ENCODE measurements at places on chromosomes 13 and 19.

DNA sequence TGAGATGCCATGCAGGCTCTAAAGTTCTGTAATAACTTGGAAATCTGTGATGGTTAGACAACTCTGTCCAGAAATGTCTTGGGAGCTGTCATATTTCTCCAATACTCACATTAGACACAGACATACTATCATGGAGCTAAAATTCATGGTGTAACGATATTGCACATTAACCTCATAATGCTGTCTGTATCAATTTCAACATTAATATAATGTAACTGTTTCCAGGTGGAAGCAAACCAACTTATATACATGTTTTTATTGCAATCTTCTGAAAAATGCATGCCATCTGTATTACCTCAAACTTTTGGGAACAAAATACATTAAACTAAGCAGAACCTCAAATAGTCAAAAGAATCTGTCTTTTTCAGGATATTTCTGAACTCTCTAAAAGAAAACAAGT lies 14.7 kb upstream of the SPART start:
- H3K4me1 ChIP-seq: peaks cover 2% of the 10 kb centered on the region
- DNase-seq: no peak
- no peak overlapping the region for H3K27ac ChIP-seq
- H3K36me3 ChIP-seq: no peaks in the 10 kb centered on the region
- peaks cover 3% of the 10 kb centered on the region for H3K27me3 ChIP-seq
- H3K4me3 ChIP-seq: no peak overlapping the region

DNA sequence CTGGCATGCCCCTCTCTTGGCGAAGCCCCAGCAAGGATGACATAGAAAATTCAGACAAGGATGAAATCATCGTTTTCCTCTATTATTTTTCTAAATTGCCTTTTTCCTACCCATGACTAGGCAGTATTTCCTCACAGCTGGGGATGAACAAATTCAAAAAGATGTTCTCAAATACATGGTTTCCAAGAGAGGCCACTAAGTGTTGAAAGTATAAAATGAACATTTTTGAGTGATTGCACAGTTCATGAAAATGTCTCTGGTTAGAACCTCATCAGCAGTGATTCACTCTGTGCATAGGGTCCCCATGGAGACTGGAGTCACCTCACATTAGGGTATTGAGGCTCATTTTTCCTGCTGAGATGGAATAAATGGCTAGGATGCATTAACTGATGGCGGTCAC lies 373.7 kb downstream of the DNAJC15 start:
- peaks cover 2% of the 10 kb centered on the region for H3K4me1 ChIP-seq
- no peak for DNase-seq
- H3K27me3 ChIP-seq: peaks cover 17% of the 10 kb centered on the region
- no peaks in the 10 kb centered on the region for H3K36me3 ChIP-seq
- H3K27ac ChIP-seq: no peak overlapping the region

- peaks cover 5% of the 10 kb centered on the region for H3K36me3 ChIP-seq
- H3K4me1 ChIP-seq: no peaks in the 10 kb centered on the region
- no peak overlapping the region for H3K27ac ChIP-seq
- H3K4me3 ChIP-seq: no peak overlapping the region
- no peak for DNase-seq
Measured at GRCh38 chr19:39369200-39369599, 21.7 kb downstream of the PAF1 start.

DNA sequence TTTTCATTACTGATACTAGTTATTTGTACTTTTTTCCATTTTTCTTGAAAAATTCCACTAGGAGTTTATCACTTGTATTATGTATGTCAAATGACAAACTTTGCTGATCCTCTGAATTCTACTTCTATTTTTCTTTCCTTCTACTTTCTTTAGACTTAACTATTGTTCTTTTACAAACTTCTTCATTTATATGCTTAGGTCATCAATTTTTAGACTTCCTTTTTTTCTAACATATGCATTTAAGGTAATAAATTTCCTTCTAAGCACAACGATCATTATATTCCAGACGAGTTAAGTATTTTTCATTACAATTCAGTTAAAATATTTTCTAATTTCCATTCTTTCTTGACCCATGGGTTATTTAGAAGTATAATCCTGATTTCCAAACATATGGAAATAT lies 240.8 kb downstream of the NHLRC3 start:
- H3K4me1 ChIP-seq: no peaks in the 10 kb centered on the region
- no peaks in the 10 kb centered on the region for H3K36me3 ChIP-seq
- peaks cover 39% of the 10 kb centered on the region for H3K27me3 ChIP-seq

GRCh38 chr19:2668175-2668763 lies 34.2 kb downstream of the GNG7 start:
- peaks cover 2% of the 10 kb centered on the region for H3K4me1 ChIP-seq
- no peak for DNase-seq
- no peaks in the 10 kb centered on the region for H3K27me3 ChIP-seq

DNA sequence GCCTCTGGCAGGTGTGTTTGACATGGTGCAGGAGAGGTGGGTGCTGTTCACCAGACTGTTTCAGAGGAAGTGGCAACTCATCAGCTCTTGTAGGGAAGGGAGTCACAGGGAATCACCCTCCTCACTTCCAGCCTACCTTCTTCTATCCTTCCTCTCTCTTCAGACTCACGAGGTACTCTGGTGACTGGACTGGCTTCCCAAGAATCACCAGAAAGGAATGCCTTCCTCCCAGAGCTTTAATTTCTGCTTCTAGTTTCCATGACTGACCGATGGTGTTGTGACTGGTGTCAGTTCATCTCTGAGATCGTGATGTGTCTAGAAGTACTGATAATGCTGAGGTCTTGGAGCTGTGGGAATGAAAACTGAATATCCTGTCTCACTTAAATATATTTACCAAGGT lies 247.3 kb downstream of the KCTD12 start:
- DNase-seq: no peak
- H3K36me3 ChIP-seq: no peaks in the 10 kb centered on the region
- no peaks in the 10 kb centered on the region for H3K4me1 ChIP-seq
- no peak overlapping the region for H3K27ac ChIP-seq
- H3K4me3 ChIP-seq: no peak overlapping the region

DNA sequence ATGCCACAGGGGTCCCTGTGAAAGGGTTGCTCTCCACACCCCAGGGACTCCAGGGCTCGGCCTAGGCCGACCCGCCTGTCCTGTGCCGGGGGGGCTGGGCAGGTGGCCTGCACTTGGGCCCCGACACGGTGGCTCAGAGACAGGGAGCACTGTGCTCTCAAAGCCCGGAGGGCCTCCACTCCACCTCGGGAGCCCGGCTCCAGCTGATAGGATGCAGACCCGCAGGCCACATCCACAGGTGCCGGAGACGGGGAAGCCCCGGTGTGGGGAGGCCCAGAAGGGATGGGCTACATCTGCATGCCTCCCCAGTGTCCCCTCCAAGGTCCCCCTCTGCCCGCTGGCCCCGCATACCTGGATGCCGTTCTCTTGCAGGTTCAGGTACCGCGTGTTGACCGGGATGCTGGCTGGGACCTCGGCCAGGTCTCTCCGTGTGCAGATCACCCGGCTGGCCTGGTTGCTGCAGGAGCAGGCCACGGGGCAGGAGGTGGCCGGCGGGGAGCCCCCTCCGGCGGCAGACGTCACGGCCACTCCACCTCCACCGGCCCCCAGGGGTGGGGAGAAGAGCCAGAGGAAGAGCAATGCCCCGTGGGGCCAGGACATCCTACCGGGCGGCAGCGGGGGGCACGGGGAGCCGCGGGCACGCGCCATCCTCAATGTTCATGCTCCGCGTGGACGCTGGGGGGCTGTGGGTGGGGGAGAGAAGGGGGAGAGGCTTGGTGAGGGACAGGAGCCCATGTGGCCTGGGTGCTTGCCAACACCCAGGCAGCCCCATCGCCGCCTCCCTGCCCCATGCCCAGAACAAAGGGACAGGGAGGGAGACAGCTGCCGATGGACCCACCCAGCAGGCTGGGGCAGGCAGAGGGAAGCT lies 19.8 kb downstream of the LRRC4B start:
- peaks cover 42% of the 10 kb centered on the region for H3K27me3 ChIP-seq
- DNase-seq: no peak
- H3K36me3 ChIP-seq: no peaks in the 10 kb centered on the region
- no peak overlapping the region for H3K4me3 ChIP-seq

- H3K27ac ChIP-seq: no peak within 1 kb of the TSS
- H3K4me3 ChIP-seq: peak within 1 kb of the TSS; percentile 68
- H3K36me3 ChIP-seq: no peaks in the 10 kb centered on the region
- DNase-seq: peak; percentile 27
- peaks cover 23% of the 10 kb centered on the region for H3K27me3 ChIP-seq
- H3K4me1 ChIP-seq: peaks cover 11% of the 10 kb centered on the region
Measured at GRCh38 chr19:4539693-4540581, at the start of gene LRG1. LRG1 (minus strand) TSS chr19:4540036; CDS start chr19:4540013, 23 bp downstream.

DNA sequence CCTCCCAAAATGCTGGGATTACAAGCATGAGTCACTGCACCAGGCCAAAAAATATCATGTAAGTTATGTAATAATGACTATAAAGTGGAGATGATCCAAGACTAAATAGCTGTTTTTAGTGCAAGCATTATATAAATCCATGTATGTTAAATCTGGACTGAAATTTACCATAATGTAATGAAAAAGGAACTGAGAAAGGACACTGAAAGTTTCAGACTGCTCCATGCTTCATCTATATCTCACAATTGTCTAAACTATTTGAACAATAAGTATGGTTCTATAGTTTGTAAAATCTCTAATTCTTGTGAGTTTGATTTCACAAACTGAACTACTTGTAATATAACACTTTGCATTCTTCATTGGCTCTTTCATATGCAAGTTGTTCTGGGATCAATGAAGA lies 2299.5 kb downstream of the PCDH9 start:
- DNase-seq: no peak
- H3K27me3 ChIP-seq: no peaks in the 10 kb centered on the region
- no peaks in the 10 kb centered on the region for H3K36me3 ChIP-seq
- no peak overlapping the region for H3K27ac ChIP-seq

DNA sequence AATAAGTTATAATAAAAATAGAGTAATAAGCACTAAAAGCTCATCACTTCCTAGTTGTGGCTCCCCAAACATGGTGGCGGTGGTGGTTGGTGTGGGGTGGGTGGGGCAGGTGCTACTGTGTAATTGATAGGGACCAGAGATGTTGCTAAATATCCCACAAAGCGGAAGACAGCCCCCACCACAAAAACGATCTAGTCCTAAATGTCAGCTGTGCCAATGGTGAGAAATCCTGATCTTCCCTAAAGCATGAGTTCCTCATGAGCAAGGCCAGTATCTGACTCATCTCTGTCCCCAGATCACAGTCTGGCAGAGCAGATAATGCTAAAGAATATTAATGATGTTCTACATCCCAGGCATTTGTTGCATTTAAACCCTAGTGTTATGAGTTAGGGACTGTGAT lies 1.9 kb upstream of the EDDM13 start:
- no peak overlapping the region for H3K4me3 ChIP-seq
- H3K27me3 ChIP-seq: no peaks in the 10 kb centered on the region
- DNase-seq: no peak
- H3K36me3 ChIP-seq: peaks cover 8% of the 10 kb centered on the region
- H3K27ac ChIP-seq: no peak overlapping the region

DNA sequence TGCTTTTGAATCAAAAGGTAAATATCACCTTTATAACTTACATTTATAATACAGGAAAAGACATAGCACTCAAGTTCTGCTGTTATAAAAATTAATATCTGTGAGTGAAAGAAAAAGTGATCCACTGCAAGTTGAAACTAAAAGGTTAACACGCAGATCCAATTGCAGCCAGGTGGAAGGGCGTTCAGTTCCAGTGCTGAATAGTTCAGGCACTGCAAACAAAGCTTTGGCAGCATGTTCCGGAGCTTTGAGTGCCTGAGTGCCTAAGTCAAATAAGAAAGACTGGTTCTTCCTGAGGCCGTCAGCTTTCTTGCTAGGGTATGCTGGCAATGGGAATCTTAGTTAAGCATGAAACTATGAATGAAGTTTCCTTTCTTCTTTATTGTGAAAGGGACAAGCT lies 200.3 kb downstream of the LMO7 start:
- H3K27me3 ChIP-seq: no peaks in the 10 kb centered on the region
- H3K4me1 ChIP-seq: peaks cover 8% of the 10 kb centered on the region
- H3K36me3 ChIP-seq: peaks cover 15% of the 10 kb centered on the region
- no peak overlapping the region for H3K27ac ChIP-seq
- H3K4me3 ChIP-seq: no peak overlapping the region
- DNase-seq: no peak

GRCh38 chr19:5916181-5916708 lies 2.2 kb downstream of the CAPS start:
- no peaks in the 10 kb centered on the region for H3K27me3 ChIP-seq
- no peak overlapping the region for H3K27ac ChIP-seq
- H3K4me1 ChIP-seq: no peaks in the 10 kb centered on the region

DNA sequence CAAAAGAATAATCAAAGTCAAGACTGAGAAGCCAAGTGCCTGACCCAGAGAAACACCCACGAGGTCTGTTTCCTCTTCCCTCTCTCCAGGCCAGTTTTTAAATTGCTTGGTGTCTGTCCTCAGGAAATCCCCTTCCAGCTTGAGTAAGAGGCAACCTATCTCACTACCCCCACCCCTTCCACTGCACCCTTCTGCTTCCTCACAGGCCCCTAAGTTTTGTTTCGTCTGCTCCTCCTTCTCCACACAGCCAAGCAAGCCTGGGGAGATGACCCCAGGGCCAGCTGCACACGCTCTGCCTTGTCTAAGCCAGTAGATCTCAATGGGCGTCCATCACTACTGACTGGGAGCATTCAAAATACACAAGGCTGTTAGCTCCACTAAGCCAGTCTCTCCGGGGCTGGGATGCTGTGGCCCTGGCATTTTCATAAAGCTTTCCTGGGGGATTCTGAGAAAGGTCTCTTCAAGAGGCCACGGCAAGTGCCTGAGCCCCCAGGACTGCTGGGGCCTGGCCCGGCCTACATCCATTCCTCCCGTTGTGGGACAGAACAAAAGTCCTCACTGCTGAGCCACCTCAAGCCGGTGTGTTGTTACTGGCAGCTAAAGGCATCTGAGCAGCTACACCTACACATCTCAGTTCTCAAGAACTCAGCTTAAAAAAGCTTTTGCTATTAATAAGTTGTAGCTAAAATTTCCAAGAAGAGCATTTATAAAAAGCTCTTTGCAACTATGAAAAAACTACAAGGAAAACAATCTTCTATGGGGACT lies 14.9 kb upstream of the IL4I1 start:
- peaks cover 45% of the 10 kb centered on the region for H3K4me1 ChIP-seq
- peaks cover 61% of the 10 kb centered on the region for H3K36me3 ChIP-seq
- DNase-seq: no peak
- peak overlapping the region; percentile 79 for H3K27ac ChIP-seq
- peak overlapping the region; percentile 6 for H3K4me3 ChIP-seq

DNA sequence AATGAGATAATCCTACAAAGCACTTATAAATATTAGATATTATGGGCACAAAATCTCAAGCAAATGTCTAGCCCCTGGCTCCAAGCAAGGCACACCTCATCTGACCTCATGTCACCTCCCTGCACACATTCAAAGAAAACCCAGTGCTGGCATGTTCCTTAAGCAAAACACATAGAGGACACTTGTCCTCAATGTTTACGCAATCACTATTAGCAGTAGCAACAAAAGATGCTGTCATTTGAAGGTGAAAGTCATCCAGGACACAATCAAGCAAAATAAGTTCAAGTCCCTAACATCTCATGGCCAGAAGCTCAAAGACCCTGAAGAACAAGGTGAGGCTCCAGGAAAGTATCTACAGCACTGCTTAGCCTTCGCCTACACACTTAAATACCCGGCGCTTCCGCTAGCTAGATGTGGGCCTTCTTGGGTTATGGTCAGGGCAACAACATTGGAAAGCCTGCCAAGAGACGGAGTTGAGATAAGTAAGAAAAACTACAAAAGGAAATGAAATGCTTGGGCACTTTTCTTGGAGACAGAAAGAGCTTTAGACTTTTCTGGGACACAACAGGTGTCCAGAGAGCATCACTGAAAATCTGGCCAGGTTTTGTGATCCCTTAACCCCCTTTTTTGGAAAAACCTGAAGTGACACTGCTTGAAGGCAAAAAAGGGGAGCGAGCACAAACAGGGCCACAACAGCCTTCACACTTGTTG lies 85.7 kb downstream of the FOXO1 start:
- no peaks in the 10 kb centered on the region for H3K27me3 ChIP-seq
- peak overlapping the region; percentile 79 for H3K27ac ChIP-seq
- no peak overlapping the region for H3K4me3 ChIP-seq
- no peak for DNase-seq
- H3K4me1 ChIP-seq: peaks cover 90% of the 10 kb centered on the region
